ENCODE measurements at places on chromosomes 7 and 10.
A peak's percentile ranks its signal among the peaks of the same experiment; 100 is the strongest.

- no peak for DNase-seq
- H3K4me1 ChIP-seq = no peaks in the 10 kb centered on the region
- H3K27ac ChIP-seq = no peak overlapping the region
Measured at GRCh38 chr7:28191751-28192150, 11.2 kb upstream of the JAZF1 start.

DNA sequence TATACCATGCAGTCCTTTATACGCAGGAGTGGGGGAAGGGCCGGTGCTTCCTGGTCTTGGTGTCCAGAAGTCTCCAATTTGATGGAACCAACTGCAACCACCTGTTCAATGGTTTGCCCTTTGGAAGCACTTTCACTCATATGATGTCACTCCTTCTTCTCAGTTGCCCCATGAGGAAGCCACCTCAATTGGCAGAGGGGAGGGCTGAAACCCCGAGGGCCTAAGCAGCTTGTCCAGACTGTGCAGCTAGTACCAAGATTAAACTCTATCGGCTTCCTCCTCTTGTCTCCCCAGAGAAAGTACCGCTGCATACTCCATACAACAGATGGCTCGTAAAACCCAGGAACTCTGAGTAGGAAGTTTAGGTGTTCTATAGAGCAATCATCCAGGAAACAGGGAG lies 789.4 kb downstream of the TYW1 start:
- no peak overlapping the region for H3K27ac ChIP-seq
- H3K36me3 ChIP-seq = no peaks in the 10 kb centered on the region
- H3K27me3 ChIP-seq = no peaks in the 10 kb centered on the region
- no peak for DNase-seq
- no peaks in the 10 kb centered on the region for H3K4me1 ChIP-seq
- no peak overlapping the region for H3K4me3 ChIP-seq

DNA sequence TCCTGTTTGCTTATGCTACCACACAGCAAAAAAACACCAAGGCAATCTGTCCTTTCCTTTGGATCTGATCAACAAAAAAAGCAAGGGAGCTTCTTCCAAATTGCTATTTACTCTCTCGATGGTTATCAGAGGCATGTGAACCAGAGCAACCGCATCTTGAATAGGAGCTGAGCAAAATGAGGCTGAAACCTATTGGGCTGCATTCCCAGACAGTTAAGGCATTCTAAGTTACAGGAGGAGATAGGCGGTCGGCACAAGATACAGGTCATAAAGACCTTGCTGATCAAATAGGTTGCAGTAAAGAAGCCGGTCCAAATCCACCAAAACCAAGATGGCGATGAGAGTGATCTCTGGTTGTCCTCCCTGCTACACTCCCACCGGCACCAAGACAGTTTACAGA lies 76.8 kb upstream of the FRMD4A start:
- no peak overlapping the region for H3K4me3 ChIP-seq
- H3K4me1 ChIP-seq = no peaks in the 10 kb centered on the region
- DNase-seq = peak; percentile 33
- no peaks in the 10 kb centered on the region for H3K36me3 ChIP-seq

GRCh38 chr7:6556196-6556595 lies 4.9 kb upstream of the GRID2IP start:
- no peaks in the 10 kb centered on the region for H3K36me3 ChIP-seq
- no peak overlapping the region for H3K27ac ChIP-seq
- no peak for DNase-seq
- no peaks in the 10 kb centered on the region for H3K4me1 ChIP-seq

DNA sequence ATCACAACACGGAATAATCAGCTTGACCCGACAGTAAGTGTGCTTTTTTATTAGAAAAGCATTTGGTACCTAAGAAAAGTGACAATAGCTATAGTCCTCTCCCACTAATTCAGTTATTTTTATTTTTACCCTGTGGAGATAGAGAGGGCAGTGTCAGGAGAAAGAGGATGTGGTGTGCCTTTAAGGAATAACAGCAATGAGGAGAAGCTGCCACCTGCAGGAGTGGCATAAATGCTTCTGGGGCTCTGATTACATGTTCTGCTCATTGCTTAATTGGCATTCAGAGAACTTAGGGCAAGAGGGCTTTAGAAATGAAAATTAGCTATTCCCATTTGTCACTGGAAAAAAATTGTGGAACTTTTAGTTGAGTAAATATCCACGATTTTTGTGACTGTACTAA lies 60.1 kb downstream of the DENND11 start:
- H3K27me3 ChIP-seq = no peaks in the 10 kb centered on the region
- no peak overlapping the region for H3K27ac ChIP-seq
- H3K36me3 ChIP-seq = no peaks in the 10 kb centered on the region
- H3K4me3 ChIP-seq = no peak overlapping the region
- no peak for DNase-seq
- H3K4me1 ChIP-seq = no peaks in the 10 kb centered on the region

DNA sequence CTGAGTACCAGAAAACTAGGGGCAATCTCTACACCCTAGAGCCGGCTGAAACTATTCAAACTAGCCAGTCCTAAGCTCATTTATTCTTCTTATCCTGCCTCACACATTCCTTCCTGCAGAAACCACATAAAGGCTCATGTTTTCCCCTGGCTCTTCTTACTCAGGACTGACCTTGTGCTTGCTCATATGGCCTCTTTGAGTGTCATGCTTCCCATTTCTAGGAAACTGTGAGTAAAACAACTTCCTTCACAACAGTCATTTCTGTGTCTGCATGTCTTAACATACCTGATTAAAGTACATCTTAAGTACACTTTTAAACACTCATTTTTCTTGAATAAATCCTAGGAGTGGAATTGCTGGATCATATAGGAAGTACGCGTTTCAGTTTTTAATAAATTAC lies 52.3 kb upstream of the KIAA1217 start:
- H3K27me3 ChIP-seq = no peaks in the 10 kb centered on the region
- H3K27ac ChIP-seq = no peak overlapping the region
- no peak for DNase-seq

- no peaks in the 10 kb centered on the region for H3K4me1 ChIP-seq
- H3K4me3 ChIP-seq = no peak overlapping the region
- no peak overlapping the region for H3K27ac ChIP-seq
- H3K36me3 ChIP-seq = no peaks in the 10 kb centered on the region
- no peaks in the 10 kb centered on the region for H3K27me3 ChIP-seq
Measured at GRCh38 chr7:1899951-1900762, 230.1 kb downstream of the ELFN1 start.

DNA sequence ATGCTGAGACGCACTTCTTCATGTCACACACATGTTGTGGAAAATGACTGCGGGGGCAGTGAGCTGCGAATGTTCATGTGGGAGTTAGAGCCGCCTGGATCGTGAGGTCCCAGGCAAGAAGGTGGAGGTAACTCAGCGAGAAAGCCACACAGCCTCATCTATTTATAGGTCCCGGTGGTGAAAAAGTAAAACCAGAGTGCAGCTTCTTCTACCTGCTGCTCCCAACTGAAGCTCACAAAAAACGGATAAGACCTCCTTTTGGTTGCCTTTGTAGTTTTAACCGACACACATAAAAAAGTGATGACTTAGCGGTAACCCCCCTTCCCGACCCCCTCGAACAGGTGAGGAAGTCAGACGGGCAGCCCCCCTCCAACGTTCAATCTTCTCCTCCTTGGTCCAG lies 276.9 kb downstream of the GATA3 start:
- no peak for DNase-seq
- H3K36me3 ChIP-seq = no peaks in the 10 kb centered on the region
- H3K4me3 ChIP-seq = no peak overlapping the region
- no peak overlapping the region for H3K27ac ChIP-seq
- H3K27me3 ChIP-seq = peaks cover 10% of the 10 kb centered on the region
- H3K4me1 ChIP-seq = no peaks in the 10 kb centered on the region

DNA sequence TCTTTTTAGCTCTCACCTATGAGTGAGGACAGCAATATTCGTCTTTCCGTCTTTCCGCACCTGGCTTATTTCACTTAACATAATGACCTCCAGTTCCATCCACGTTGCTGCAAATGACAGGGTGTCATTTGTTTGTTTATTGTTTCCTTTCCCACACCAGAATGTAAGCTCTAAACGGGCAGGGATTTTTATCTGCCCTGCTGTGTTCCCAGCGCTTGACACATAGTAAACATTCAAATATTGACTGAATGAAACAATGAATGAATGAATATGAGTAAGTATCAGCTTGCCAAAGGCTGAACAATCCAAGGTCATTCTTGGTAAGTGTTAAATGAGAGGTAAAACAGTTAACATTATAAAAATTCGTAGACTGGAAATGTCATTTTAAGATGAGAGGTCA lies 12.8 kb downstream of the SH3PXD2A start:
- H3K27ac ChIP-seq = no peak overlapping the region
- H3K36me3 ChIP-seq = no peaks in the 10 kb centered on the region
- DNase-seq = no peak
- no peaks in the 10 kb centered on the region for H3K27me3 ChIP-seq
- H3K4me3 ChIP-seq = no peak overlapping the region

GRCh38 chr10:78577712-78578111 lies 491.1 kb upstream of the ZMIZ1 start:
- H3K27me3 ChIP-seq = no peaks in the 10 kb centered on the region
- H3K4me3 ChIP-seq = no peak overlapping the region
- no peak overlapping the region for H3K27ac ChIP-seq
- no peak for DNase-seq
- no peaks in the 10 kb centered on the region for H3K36me3 ChIP-seq
